ENCODE measurements at places on chromosomes 5 and 9.
A peak's percentile ranks its signal among the peaks of the same experiment; 100 is the strongest.

GRCh38 chr9:21316032-21316842 is 11.1 kb upstream of the IFNA5 start:
- DNase-seq: no peak

DNA sequence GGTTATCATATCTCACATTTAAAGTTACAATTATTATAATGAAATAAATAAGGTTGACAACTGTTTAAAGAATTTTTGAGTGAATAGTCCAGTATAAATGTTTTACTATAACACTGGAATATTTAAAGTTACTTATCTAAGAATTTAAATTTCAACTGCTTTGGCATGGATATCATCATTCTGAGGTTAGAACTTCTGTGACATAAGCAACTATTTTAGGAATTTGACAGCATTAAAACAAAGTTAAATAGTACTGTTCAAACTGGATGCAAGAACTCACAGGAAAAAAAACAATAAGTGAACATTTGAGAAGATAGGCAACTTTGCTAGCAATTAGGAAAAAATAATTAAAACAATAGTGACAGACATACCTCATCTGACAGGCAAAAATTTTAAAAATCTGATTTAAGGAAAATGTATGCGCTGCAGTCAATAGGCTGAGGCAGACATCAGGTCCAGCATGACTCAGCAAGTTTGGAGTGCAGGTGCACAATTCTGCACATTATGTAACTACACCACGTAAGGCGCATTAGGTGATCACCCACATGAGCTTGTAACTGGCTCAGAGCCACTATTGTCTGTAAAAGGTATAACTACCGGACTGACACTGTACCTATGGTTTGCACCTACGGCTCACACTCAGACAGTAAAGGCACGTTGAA is 180.6 kb downstream of the PDE4D start:
- no peak for DNase-seq

GRCh38 chr9:87712801-87713277 is 13.1 kb upstream of the CTSL start:
- no peak for DNase-seq

DNA sequence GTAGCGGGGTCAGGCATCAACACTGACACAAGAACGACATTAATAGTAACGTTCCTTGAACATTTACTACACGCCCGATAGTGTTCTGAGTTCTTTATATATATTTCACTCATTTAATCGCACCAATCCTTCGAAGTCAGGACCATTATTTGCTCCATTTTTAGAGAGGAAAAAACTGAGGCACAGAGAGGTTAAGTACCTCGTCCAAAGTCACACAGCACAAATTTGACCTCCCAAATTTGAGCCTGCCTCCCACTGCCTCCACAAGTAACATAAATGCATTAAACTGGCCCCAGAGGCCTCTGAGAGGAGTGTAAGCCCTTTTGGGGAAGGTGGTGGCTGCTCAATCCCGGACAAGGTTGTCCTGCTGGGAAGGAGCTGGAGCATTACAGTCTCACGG is 5.8 kb downstream of the RGS14 start:
- DNase-seq: no peak

DNA sequence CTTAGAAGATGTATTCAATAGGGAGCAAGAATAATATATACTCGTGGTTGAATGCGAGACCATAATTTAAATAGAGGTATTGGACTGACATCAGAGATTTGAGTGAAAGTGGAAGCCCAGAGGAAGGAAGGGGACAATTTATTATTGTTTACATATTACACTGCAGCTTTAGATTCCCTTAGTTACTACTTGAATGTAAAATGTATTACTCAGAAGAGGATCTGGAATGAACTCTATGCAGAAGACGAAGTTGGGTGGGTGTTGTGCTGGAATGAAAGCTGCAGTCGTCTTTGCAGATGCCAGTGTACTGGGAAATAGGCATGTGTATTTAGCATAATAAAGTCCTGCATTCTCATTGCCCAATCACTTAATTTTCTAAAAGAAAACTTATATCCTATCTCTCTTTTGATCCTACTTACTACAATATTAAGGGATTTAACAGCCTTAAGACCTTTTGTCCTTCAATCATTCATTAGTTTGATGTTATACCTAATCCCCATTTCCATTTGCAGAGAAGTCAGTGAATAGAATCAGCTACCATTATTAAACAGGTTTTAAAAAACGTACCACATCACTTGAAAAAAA is 570.7 kb upstream of the WWC1 start:
- DNase-seq: no peak

GRCh38 chr5:63194126-63194525 is 615.5 kb downstream of the LRRC70 start:
- DNase-seq: no peak

- no peak for DNase-seq
Observed at GRCh38 chr5:111545031-111545430, 32.7 kb upstream of the STARD4 start.

- no peak for DNase-seq
Observed at GRCh38 chr5:61304590-61305381, 27.3 kb upstream of the ZSWIM6 start.

- DNase-seq: no peak
Observed at GRCh38 chr9:99947395-99947794, 40.9 kb downstream of the STX17 start.

DNA sequence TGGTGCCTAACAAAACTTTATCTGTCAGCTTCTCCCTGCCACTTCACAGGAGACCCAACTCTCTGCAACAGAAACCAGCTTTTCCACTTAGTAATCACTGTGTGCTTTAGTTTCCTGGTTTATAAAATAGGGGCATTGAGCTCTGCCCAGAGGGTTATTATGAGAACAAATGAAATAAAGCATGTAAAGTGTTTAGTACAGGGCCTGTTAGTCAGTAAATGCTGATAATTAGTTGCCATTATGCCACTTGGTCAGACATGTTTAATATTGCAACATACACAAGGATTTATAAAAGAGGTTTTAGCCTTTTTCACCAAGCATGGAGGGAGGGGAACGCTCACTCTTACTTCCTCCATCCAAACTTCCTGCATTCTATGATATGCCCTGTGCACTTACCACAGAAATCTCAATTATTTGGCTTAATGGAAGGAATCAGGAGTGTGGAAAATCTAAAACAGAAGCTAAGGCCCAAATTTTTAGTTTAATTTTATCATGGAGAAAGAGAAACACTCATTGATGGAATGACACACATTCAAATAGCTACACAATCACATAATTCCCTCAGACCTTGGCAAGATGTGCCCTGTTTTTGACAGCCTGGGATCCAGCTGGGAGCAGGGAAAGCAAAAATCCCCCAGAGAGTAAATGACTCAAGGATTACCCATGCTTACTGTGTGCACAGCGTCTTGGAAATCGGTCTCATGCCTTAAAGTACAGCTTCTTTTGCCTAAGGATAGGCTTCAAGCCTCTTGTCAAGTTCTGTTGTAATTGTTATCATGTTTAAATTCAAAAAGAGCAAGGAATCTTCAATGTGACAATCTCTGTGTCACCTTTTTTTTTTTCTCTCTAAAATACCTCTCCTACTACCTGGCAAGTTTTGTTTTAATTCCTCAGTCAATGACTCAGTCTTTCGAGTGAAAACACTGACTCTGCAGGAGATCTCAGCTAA is 34.0 kb downstream of the ZNF474 start:
- DNase-seq: no peak

- DNase-seq: no peak
Observed at GRCh38 chr5:458547-459353, 15.8 kb downstream of the EXOC3 start.

DNA sequence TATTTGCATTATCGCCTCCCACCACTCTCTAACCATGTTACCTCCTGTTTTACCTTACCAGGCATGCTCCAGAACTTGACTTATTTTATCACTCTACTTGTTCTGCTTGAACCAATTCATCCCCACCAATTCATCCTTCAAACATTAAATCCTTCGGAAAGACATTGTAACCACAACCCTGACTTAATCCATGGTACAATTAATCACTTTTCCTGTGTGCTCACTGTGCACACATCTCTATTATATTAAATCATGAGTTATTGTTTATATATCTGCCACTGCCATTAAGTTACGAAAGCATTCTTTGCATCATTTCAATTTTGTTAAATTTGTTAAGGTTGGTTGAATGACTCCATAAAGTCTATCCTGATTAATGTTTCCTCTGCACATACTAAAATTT is 7.4 kb upstream of the C5orf46 start:
- DNase-seq: no peak

GRCh38 chr5:151157426-151158286 is at the start of gene ANXA6:
ANXA6 (minus strand) TSS chr5:151157779; CDS start chr5:151147901, 9,878 bp downstream.
- DNase-seq: peak; percentile 39

- DNase-seq: no peak
Observed at GRCh38 chr5:145158730-145159129, 676.4 kb downstream of the PRELID2 start.

- no peak for DNase-seq
Observed at GRCh38 chr9:13160051-13160450, 119.4 kb downstream of the MPDZ start.

- DNase-seq: no peak
Observed at GRCh38 chr5:168366116-168366515, 74.7 kb downstream of the WWC1 start.

DNA sequence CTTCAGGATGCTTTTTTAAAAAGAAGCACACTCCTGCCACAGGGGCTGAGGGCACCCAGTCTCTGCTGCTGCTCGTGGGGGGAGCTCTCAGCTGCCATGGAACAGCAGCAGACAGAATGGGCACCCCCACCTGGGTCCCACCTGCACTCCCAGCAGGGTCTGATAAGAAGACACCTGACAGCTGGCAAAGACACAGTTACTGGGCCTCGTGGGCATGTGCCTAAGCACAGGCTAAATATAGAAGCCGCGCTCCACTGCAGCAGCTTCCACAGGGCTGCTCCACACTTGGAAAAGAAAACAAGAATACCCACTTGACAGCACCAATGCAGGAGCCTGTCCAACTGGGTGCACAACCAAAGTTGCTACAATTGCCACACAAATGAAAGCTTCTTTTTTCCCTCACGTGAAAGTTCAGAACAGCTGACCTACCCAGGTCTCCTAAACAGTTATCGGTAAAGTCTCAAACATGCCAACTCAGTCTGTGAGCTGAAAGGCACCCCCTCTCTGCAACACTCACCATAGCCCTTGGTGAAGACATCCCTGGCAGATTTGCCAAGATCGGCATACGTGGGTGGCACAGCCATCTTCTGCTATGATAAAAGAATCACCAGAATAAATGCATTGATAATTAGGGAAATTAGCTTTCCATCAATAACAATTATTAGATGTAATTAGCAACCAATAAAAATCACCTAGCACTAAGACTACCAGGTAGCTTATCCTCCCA is 12.2 kb downstream of the VDAC1 start:
- DNase-seq: no peak

GRCh38 chr5:1100664-1101574 is 10.9 kb downstream of the SLC12A7 start:
- no peak for DNase-seq

DNA sequence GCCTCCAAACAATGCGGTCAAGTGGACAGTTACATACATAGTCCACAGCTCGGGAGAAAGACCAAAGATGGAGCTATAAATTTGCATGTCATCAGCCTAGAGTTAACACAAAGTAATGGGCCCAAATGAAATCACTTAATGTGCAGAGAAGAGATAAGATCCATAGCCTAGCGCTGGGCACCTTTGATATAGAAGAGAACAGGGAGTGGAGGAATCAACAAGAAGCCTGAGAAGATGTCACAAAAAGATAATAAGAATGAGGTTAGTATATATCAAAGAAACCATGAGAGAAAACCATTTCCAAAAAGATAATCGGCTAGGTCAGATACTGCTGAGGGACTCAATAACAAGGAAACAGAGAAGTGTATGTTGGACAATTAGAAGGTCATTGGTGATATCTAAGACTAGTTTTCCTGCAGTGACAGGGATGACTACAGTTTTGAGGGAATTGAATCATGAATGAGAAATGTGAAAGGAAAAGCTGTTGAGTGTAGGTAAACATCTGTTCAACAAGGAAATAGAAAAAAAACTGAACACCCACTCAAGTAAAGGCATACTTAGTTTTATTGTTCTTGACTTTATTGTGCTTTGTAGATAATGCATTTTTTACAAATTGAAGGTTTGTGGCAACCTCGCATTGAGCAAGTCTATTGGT is 68.7 kb upstream of the CDH6 start:
- DNase-seq: no peak

GRCh38 chr5:178107756-178108310 is 5.5 kb upstream of the N4BP3 start:
- no peak for DNase-seq

- DNase-seq: no peak
Observed at GRCh38 chr9:91256235-91256634, 105.5 kb downstream of the AUH start.

- DNase-seq: no peak
Observed at GRCh38 chr5:110809006-110809405, 70.2 kb downstream of the SLC25A46 start.

DNA sequence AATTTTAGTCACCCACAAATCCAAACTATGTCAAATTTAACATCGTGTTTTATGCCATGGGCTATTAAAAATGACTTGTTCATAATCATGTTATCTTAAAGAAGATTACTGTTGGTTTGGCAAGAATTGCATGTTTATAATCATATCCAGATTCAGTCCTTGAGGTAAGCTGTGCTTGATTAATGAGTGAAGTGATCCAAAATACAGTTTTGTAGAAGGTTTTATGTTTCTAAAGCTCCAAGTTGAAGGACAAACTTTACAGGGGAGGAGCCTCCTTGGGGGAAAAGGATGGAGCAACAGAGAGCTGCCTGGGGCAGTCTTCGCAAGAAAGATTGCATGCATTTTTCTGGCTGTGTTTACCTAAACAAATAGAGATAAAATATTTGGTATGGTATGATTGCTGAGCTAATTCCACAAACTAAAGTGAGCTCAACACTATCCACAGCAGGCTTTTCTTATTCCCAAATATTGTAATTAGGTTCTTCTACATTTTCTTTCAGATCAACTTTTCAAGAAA is 189.5 kb upstream of the TYRP1 start:
- DNase-seq: no peak

DNA sequence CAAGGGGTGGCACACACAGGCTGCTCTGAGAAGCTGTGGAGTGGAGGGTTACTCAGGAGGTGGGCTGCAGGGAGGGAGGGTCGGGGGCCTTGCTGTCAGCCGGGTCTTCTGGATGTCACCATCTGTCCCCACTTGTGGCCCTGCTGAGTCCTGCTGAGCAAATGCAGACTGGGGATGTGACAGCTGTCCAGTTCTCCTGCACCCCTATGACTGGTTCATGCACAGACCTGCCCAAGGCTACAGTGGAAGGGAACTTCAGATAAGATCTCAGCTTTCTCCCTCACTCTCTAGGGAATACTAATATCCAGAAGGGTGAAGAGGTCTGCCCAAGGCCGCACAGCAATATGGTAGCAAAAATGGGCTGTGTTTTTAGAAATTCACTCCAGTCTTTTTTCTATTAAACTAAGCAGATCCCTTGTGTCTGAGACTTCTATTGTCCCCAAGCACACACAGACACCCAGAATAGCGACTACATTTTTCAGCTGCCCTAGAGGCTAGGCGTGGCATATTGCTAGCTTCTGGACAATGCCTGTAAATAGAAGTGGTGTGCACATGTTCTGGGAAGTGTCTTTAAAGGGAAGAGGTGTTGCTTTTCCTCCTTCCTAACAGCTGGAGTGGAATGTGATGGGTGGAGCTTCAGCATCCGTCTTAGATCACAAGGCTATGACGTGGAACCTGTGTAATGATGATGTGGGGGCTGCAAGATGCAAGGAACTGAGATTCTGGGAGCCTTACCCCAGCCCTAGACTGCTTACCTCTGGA is 51.1 kb upstream of the TBC1D2 start:
- no peak for DNase-seq

GRCh38 chr9:91855196-91855595 is 94.8 kb downstream of the ROR2 start:
- no peak for DNase-seq

GRCh38 chr5:124546643-124547042 is 199.8 kb downstream of the ZNF608 start:
- no peak for DNase-seq
